ENCODE measurements at places on chromosomes 6 and 20.

DNA sequence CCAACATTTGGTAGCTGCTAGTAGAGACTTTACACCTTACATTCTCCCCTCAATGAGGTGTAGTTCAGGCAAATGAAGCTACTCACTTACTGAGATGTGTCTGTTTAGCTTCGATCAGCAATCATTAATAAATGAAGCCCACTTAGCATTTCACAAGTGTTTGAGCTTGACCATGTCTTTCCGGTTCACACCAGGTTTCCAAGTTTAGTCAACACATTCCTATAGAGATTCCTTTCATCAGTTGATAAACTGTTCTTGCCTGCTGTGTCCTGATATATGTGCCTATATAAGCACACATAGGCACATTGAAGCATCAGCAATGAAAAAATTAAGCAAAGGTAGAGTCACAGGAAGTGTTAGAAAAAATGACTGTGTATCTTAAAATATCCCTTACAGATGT is 150.0 kb downstream of the BTBD3 start:
- DNase-seq: no peak

DNA sequence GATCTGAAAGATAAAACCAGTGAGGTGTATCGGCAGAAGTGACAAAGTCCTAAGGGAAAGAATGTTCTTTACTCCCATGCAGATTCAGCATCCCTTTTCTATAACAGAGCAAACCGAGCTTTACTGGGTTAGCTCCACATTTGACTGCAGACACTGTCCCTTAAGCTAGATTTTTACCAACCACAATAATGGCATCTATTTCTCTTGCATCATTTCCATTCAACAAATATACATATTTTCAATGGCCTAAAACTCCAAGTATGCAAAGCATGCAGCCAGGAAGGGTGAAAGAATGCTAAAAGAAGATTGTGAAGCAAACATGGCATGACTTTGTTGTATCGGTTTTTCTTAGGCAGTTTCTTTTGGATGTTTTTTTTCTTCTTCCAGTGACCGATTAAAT is 255.4 kb downstream of the OGFRL1 start:
- no peak for DNase-seq

- DNase-seq: no peak
These were observed 146.1 kb upstream of the LRFN2 start for GRCh38 chr6:40733290-40733689.

- no peak for DNase-seq
These were observed 77.2 kb downstream of the CDC5L start for GRCh38 chr6:44464527-44465310.

DNA sequence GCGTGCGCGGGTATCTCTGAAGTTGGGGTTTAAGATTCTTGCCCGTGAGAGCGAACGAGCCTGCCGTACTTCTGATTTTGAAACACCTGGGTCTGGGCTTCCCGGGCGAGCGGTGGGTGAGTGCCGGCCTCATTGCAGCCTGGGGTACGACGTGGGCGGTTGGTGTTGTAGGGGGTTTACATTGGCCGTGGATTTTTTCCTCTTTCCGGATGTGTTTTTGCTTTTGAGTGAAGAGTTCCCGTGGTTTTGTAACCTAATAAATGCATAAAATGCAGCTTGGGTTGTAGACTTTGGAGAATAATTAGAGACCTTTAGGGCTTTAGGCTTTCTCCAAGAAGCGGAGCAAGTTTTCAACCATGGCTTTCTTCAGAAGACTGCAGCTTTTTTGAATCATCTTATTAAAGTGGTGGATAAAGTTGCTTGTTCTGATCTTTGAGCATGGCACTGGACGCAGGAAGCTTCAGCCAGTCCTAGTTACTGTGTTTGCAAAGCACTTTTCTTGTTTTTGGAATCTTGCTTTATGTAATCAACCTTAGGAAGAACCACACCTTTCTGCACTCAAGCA is 314 bp downstream of the FARS2 start:
- no peak for DNase-seq

DNA sequence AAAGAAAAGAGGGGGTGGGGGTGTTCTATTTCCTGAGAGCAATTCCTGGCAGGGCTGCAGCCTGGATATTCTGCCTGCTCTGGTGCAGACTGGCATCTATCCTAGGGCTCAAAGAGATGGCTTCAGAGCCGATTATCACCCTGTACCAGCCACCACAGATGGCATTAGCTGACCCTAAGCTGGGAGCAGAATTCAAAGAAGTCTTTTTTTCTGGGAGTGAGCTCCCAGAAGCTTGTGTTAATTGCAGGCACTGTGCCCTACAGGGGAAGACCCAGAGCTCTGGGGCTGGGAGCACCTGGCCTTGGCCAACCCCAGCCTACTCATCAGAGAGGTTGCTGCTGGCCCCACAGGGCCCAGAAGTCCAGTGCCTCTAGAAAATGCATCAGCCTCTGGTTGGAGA is 85.9 kb downstream of the PXDC1 start:
- DNase-seq: no peak

DNA sequence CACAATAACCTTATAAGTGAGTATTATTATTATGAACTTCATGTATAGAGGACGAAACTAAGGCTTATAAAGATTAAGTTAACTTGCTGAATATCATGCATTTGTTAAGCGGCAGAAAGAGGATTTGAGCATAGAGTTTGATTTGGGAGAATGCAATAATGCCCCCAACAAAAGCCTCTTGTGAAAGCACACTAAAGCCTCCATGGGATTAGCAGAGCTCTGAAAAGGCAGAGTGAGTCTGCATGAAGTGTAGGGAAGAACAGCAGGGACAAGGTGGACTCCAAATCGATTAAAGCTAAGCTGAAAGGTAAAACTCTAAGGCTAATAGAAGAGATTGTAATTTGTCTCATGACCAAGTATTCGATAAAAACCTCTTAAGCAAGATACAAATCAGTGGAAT is 100.3 kb downstream of the SH3BGRL2 start:
- DNase-seq: no peak

DNA sequence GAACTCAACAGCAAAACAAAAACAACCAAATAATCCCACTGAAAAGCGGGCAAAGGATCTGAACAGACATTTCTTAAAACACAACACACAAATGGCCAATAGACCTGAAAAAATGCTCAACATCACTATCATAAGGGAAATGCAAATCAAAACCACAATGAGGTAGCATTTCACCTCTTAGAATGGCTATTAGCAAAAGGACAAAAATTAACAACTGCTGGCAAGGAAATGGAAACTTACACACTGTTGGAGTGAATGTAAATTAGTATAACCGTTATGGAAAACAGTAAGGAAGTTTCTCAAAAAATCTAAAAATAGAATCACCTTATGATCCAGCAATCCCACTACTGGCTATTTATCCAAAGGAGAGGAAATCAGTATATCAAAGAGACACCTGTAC is 20.9 kb downstream of the FAM8A1 start:
- no peak for DNase-seq

DNA sequence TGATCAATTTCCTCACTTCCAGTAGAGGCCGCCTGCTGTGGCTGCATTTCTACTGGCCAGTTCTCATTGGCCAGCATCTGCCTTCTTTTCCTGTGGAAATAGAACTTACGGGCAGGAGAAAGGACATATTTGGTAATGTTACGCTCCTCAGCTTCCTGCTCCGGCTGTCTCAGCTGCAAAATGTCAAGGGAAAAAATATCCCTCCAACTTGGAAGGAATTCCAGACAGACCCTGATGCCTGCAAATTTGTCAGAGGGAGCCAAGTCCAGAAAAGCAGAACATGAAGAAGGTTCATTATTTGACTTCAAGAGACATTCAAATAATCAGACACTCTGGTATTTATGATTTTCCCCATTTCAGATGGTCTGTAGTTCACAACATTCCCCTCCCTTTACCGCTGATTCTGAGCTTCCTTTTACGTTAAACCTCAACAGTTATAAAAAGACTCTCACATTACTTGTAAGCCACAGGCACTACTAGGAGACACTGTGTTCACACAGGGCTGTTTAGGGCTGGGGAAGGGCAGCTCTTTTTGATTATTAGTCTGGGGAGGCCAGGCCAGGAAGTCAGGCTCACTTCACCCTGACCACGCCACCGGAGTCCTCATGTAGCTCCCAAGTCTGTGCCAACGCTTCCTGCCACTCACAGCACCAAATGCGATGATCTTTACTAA is 179.6 kb upstream of the CCN2 start:
- no peak for DNase-seq

- DNase-seq: no peak
These were observed 283.5 kb downstream of the CDH4 start for GRCh38 chr20:61535536-61535935.

- no peak for DNase-seq
These were observed 109.5 kb downstream of the F13A1 start for GRCh38 chr6:6210994-6211393.

- no peak for DNase-seq
These were observed 129.1 kb downstream of the PREX1 start for GRCh38 chr20:48698507-48699267.

GRCh38 chr6:140095532-140095931 is 721.1 kb upstream of the CITED2 start:
- no peak for DNase-seq

- DNase-seq: no peak
These were observed 80.7 kb downstream of the SYTL3 start for GRCh38 chr6:158730541-158730907.

- DNase-seq: no peak
These were observed 16.9 kb upstream of the TGM2 start for GRCh38 chr20:38181971-38182370.

DNA sequence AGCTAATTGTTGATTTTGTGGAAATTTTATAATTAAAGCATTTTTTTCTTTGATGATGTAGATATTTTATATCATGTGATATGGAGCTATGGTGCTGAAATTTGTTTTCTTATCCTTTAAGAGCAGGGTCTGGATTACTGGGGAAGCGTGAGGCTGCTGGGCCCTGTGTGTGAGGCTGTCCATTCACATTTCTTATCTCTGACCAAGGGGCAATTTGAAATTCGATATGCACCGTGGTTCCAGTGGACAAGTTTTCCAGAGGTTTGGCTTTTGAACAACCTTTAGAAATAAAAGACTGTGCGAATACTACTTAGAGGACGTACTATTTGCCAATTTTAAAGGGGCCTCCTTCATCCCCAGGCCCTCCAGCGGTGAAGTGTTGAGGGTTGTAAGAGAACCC is 3.7 kb downstream of the ERMARD start:
- no peak for DNase-seq

GRCh38 chr20:1906361-1907051 is 11.3 kb downstream of the SIRPA start:
- DNase-seq: no peak

GRCh38 chr6:87407561-87407900 is 241 bp upstream of the CFAP206 start:
- DNase-seq: no peak

DNA sequence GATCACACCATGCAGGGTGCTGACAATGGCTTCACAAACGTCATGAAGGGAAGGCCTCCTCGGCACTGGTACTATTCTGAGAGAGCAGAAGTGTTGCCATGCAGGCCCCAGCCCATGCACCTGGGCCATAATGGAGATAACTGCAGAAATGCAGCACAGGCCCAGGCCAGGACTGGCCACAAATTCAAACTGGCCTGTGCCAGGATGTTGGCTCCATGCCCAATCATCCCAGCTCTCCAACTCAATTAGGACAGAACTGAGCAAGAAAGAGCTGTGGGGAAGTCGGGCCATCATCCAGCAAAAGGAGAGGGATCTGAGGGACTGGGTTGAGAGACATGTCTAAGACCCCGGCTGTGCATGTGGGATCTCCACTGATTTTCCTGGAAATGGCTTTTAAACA is 48.9 kb upstream of the SYNDIG1 start:
- DNase-seq: no peak

GRCh38 chr20:35902545-35902941 is 51.8 kb downstream of the SCAND1 start:
- DNase-seq: no peak

DNA sequence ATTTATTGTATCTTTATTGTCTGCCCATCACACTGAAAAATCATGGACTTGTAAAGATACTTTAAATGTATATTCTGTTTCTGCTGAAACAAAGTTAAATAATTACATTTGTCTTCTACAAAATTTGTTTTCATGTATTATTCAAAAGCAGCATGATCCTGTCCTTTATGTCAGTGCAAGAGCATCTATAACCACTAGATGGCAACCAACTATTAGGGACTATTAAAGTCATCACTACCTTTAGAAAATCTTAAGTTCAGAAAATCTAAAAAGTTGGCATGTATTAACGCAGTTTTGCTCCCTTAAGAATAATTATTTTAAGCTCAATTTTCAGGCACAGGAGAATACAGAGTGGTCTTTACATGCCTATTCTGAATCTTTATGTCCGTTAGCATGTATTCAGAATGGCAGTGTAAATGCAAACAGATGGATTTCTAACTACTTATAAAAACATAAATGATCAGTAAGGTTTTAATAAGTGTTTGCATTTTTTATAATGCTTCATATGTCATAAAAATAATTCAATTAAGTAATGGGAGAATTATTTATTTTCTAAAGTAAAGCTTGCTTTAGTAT is 17.8 kb downstream of the TMEM30A start:
- DNase-seq: no peak

- no peak for DNase-seq
These were observed 105.0 kb downstream of the PRKN start for GRCh38 chr6:162622572-162622971.

DNA sequence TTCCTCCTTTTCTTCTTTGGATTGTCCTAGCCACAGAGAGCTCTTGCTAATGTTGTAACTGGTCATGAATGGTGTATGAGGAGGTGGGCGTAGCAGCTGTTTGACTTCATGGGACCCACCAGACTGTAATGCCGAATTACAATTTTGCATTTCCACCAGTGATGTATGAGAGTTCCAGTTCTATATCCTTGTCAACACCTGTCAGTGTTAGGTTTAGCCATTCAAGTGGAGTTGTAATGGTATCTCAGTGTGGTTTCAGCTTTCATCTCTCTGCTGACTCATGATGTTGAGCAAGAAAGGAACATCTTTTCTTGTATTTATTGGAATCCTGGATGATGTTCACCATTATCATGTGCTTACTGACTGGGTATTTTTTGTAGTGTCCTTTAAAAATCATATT is 5.1 kb downstream of the IGF2R start:
- DNase-seq: no peak

DNA sequence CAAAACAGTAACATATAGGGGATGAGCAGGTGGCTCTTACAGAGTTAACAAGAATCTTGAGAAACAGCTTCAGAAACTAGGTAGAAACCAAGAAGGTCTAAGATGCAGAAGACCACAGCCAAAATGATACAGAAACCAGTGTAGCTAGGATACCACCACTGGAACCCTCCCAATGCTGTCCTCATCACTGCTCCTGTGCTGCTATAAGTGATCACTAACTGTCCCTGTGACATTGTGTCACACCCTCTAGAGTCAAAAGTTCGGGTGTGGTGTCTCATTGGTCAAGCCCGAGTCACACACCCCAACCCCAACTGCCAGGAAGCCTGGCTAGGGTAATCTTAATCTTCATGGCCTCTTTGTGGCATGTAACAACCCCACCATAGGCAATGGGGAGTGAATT is 153.1 kb downstream of the RCAN2 start:
- DNase-seq: no peak

- DNase-seq: no peak
These were observed 506.3 kb downstream of the TENT5A start for GRCh38 chr6:81246200-81246599.

GRCh38 chr6:145312481-145312880 is 422.8 kb downstream of the EPM2A start:
- DNase-seq: no peak

GRCh38 chr6:75449630-75450206 is 43.9 kb downstream of the FILIP1 start:
- no peak for DNase-seq

All from esophagus squamous epithelium (tissue), 5 donors.